ENCODE measurements at places on chromosomes 2 and 18.

DNA sequence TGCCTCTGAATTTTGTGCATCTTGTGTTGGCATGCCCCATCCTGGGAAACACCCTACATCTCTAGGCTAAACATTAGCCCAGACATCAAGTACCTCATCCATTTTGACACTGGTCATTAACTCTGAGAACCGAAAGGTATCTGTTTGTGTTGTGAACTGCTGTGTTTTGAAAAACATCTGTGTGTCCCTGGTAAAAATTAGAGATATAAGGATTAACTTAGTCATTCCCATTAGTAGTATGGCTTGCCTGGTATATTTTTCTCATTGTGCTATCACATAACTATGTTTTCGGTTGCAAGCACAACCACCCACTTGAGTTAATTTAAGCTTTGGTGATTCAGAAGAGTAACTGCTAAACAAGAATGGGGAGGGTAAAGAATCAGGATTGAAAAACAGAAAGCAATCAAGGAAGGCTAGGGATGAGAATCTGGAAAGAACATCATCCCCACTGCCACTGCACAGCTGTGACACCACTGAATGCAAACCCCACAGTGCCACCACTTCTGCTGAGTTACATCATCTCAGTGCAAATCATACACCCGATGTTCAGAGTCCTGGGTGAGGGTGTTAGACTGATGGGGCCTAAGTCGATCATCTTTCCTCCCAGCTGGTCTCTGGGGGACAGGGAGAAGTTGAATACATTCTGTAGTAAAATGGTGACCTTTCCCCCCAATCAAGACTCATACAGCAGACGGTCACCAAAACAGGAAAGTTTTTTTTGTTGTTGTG, 234.0 kb downstream of the EPHA4 start:
- no peak for DNase-seq

DNA sequence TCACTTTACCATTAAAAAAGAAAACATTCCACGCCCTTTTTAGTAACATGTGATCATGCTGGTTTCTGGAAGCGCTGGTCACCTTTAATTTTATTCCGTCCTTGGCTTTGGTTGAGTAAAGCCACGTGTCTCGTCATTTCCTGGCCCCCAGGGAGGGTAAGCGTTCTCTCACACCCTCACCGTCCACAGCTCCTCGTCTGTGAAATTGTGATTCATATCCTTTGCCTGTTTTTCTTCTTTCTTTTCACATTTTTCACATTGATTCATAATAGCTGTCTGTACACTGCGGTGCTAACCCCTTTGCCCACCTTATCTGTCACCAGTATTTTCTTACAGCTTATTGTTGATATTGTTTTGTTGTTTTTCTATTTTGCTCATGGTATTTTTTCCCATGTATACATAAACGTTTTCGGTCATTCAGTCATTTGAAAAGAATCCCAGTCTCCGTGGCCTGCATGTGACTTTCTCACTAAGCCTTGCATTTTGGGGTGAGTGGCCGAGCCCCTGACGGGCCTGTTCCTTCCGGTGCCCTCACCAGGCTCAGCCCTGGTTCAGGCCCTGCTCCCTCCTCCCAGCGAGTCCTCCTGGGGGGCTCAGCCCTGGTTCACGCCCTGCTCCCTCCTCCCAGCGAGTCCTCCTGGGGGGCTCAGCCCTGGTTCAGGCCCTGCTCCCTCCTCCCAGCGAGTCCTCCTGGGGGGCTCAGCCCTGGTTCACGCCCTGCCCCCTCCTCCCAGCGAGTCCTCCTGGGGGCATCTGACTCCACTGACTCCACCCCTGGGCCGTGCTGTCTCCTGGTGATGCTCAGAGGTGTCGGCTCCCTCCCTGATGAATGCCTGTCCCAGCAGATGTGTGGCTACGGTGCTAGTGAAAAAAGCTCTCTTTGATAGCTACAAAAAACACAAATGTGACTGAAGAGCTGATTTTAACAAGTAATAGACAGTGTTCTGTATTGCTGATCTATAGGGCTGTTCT, 249.7 kb upstream of the PXDN start:
- DNase-seq, result no peak

DNA sequence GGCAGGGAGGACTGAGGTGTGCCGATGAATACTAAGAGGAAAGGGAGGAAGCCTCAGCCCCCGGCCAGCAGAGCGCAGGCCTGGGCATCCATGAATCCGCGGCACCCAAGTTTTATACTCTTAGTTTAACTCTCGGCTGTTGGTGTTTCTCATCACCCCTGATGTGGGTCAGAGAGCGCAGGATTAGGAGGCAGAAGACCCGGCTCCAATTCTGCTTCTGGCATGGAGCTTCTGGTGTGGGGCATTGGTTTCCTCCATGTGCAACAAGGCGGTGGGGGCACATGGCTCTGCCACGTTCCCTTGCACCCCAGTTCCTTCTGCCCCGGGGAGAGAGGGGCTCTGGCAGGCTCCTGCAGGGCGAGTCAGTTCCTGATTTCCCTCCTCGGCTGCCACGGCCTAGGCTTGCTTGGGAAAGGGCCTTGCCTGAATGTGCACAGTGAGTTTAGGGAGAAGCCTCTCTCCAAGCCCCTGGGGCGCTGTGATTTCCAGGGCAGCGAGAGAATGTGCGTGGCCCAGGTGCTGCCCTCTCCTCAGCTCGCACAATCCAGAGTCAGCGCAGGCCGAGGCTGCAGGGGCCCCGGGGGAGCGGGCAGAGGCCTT, 36.2 kb upstream of the DNMT3A start:
- DNase-seq, result no peak

DNA sequence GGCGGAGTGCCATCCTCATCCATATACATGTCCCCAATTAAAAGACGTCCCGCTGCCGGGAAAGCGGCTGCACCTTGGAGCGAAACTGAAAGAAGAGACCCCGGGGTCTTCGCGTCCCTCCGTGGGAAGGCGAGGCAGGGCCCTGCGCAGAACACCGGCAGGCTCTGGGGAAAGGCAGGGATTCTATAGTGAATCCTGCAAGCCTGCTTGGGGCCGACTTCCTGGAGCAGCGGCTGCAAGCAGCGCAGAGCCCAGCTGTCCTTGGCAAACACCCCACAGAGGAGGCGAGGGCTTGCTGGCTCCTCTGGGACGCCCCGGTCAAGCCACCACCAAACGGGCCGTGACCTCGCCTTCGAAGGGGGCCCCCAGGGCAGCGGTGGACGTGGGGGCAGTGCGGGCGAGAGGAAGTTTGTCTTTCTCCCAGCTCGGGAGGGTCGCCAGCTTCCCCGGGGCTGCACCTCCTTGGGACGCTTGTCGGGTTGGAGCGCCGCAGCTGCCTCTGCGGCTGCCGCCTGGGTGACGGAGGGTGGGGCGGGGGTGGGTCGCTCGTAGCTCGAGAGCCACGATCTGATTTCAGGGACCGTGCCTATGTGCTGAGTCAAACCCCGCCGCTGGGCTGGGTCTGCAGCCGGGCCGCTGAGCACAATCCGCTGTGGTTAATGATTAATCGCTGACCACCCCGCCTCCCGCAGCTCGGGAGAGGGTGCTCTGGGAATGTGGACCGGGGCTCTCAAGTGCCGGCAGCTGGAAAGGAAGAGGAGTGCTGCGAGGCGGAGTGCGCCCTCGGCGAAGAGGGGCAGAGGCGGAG, 486 bp upstream of the GPR39 start:
- peak; percentile 18 for DNase-seq

- DNase-seq, result no peak
Measured at GRCh38 chr2:137675584-137676327, 288.5 kb upstream of the HNMT start.

DNA sequence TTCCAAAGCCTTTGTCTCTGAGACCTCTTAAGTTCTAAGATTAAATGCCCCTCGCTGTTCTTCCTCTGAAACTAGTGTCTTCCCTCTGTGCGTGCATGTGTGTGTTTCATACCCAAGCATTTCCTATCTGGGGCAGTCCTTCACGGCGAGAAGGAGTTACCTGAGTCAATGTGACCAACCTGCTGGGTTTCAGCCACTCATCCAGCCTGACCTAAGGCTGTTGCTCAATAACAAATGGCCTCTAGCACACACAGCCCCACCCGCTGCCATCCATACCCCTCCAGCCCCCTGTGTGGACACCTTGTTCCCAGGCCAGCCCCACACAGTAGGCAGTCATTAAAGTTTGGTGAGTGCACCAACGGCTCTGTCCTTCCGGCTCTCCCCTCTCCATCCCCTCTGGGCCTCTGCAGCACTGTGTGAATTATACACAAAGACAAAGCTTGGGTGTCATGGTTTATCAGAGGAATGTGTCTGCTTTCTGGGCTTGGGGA, 53.8 kb upstream of the FOSL2 start:
- no peak for DNase-seq

DNA sequence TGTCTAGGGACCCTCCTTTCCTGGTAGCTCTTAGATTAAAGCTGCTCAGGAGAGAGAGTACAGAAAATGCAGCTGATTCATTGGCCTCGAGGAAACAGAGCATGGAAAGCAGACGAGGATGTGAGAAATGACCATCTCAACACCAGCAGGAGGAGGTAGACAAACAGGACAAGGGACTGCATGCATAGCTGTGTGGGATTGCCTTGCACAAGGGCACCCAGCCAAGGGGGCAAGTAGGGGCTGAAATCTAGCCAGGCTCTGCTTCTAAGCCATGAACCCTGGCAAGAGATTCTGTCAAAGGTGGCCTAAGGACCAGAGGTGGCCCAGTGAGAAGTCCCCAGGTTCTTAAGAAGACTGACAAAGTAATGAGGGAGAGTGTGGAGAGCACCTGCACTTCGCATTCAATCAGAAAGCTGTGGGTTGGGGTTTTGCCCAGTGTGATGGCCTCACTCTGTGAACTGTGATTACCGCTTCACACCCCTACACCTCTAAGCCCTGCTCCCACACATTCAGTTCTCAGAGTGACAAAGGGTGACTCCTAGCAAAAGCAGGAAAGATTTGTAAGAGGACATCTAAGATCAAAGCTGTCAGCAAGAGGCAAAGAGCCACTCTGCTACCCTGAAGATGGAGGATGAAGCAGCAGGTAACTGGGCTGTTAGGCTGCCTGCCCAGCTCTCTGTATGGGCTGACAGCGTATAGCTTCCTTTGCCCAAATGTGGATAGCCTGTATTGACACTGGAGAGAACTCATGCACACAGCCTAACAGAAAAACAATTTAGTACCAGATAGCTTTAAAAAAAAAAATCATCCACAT, 151.3 kb upstream of the PELI1 start:
- no peak for DNase-seq

GRCh38 chr18:8808001-8808400, 102.6 kb downstream of the MTCL1 start:
- DNase-seq, result no peak

DNA sequence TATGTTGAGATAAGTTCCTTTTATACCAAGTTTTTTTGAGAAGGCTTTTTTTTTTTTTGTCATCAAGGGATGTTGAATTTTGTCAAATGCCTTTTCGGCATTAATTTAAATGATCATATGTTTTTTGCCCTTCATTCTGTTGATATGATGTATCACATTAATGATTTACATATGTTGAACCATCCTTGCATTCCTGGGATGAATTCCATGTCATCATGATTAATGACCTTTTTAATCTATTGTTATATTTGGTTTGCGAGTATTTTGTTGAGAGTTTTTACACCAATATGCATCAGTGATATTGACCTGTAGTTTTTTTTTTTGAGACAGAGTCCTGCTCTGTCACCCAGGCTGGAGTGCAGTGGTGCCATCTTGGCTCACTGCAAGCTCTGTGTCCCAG, 585.7 kb upstream of the FANCL start:
- DNase-seq, result no peak

GRCh38 chr2:230924470-230925341, at the start of gene GPR55:
Gene GPR55 (minus strand): TSS chr2:230925242. CDS start chr2:230910962, 14,280 bp downstream.
- no peak for DNase-seq

DNA sequence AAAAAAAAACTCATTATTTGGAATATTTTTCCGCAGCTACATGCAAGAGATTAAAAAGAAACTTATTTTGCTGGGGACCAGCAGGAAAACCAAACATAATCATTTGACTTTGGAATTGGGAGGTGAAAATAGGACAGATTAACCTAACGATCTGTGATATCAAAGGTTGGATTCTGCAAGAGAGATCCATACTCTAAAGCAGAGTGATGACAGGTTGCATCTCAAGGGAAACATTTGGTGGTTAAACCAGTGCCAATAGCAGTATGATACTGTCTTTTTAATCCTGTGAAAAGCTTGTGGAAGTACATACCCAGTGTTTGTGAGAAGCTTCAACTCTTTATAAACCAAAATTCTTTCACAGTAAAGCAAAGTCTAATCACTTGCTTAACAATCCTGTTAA, 5.3 kb upstream of the IKZF2 start:
- no peak for DNase-seq

- DNase-seq, result no peak
Measured at GRCh38 chr18:32389858-32390257, 80.8 kb downstream of the GAREM1 start.

DNA sequence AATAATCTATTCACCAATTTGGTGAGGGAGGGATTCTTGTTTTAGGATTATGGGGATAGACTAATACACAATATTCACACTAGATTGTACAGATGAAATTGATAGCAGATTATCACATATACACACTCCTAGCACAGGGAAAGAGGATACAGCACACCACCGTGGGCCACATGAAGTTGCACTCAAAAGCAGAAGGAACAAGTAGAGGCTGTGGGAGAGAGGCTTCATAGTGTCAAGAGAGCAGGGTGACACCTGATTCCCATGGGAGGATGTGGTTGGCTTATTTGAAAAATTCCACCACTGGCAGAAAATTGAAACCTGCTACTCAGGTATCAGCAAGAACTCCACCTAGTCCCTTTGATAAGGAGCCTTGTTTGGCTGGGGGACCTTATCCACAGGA, 395.6 kb downstream of the SPAG16 start:
- DNase-seq, result no peak

GRCh38 chr2:188414411-188414810, 122.7 kb downstream of the GULP1 start:
- DNase-seq, result no peak

GRCh38 chr18:77230645-77231044, 19.0 kb upstream of the GALR1 start:
- no peak for DNase-seq

DNA sequence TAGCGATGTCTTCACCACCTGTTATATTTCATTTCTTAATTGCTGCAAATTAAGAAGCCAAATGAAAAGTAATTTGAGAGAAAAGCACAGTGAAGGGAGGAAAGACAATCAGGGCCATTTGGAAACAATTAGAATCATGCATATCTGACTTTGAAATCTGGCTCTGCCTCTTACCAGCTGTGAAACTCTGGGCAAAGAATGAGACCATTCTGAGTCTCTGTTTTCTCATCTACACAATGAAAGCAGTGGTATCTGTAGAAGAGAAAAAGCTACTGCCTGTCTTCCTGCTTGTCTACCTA, 334.5 kb upstream of the CYRIA start:
- no peak for DNase-seq

GRCh38 chr18:58862851-58863538, 1.7 kb upstream of the ZNF532 start:
- peak; percentile 64 for DNase-seq

GRCh38 chr2:234542742-234543141, 45.9 kb upstream of the ARL4C start:
- no peak for DNase-seq

DNA sequence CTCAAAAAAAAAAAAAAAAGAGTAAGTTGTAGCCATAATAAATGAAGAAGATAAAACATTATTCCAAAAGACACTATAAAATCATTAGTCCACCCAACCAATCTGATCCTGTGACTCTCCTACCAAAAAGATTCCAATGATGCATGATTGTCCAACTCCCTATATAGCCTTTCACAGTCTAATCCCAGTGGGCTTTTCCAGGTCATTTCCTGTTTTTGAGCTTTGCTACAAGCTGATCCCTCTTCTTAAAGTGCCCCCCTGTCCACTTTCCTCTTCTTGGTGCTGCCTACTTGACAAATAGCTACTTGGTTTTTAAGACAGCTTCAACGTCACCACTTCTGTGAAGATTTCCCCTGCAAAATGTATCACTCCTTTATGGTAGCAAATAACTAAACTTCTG, 88.4 kb downstream of the SEMA4F start:
- DNase-seq, result no peak
